ENCODE measurements at places on chromosomes 3 and 15.
A peak's percentile ranks its signal among the peaks of the same experiment; 100 is the strongest.

- no peak for DNase-seq
Measured at GRCh38 chr15:40829115-40829514, 607 bp upstream of the PPP1R14D start.

GRCh38 chr15:59993950-59994401 is 10.1 kb upstream of the FOXB1 start:
- DNase-seq = no peak

DNA sequence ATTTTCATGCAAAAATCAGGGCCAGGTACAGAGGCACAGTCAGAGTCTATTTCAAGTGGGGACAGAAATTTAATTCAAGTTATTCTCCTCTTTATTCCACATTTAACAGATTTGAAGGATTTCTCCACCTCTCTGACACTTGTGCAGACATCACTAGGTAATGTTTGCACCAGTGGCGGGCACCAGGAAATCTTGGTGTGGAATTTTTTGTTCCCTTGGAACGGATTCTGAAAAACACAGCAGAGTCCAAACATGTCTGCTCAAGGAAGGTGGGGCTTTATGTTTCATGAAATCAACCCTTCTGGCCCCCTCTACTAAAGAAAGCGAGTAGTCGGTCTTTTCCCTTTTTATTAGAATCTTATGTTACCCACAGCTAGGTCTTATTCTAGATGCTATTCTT is 271.2 kb upstream of the MDFIC2 start:
- no peak for DNase-seq

DNA sequence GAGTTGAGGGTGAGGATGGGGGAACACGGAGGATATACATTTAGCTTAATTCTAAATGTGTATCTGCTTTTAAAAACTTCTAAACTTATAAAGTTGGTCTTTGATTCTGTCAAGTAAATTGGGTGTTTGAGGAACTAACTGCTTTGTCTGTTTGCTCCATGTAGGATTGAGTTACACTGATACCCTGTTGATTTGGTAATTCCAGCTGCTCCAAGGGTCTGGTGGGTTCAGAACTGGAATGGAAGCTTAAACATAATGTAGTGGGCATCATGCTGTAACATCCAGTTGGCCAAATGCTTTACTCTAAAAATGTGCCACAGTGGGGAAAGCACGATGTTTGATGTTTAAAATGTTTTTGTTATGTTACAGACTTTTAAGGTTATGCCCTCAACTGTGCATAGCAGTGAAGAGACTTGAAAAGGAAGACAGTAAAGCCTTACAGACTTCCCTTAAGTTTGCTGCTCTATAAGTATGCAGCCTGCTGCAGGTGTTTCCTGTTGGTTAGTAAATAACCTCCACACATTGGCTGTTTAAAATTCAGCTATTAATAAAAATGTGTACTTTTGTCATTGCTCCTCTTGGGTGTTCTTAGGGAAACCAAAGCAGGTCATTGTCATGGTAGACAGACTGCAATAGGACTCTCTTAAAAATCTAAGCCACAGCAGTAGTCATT is 5.9 kb upstream of the EDEM1 start:
- DNase-seq = no peak

- DNase-seq = no peak
Measured at GRCh38 chr3:179473565-179473964, 22.3 kb upstream of the GNB4 start.

- DNase-seq = no peak
Measured at GRCh38 chr3:32448686-32449474, 53.8 kb downstream of the CMTM6 start.

DNA sequence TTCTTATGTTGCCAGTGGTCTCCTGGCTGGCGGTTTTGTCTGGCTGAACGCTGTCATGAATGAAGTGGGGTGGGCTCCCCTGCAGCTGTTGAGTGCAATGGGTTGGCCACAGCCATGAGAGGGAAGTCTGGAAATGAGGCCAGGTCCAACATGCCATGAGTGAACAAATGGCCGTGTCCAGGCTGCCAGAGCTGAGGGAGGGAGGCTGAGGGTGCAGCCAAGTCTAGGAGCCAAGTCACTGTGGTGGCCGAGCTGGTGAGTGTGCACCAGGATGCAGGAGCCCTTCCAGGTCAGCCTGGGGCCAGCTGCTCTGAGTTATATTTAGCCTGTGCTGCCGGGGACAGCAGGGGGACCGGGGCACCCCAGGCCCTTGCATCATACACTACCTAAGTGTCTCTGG is 24.7 kb upstream of the PRR23E start:
- no peak for DNase-seq

GRCh38 chr15:99104788-99105513 is at the start of gene SYNM:
TSS of gene SYNM (plus strand) at chr15:99105080. CDS start at chr15:99105200, 120 bp downstream.
- peak; percentile 59 for DNase-seq

DNA sequence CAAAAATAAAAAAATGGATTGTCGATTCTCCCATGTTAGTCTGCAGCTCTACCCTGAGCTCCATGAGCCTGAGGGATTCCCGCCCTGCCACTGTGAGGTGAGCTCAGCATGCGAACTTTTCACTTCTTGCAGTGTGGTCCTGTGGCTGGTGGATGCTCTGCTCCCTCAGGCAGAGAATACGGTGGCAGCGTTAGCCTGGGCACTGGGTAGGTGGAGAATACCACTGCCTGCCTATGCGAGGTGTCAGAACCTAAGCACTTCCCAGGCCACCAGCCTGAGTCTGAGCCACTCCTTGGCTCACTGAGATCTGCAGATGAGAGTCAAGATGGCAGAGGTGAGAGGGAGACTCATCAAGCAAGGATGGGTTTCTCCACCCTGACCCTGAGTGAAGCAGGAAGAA is 70.1 kb downstream of the ITGB5 start:
- DNase-seq = no peak

DNA sequence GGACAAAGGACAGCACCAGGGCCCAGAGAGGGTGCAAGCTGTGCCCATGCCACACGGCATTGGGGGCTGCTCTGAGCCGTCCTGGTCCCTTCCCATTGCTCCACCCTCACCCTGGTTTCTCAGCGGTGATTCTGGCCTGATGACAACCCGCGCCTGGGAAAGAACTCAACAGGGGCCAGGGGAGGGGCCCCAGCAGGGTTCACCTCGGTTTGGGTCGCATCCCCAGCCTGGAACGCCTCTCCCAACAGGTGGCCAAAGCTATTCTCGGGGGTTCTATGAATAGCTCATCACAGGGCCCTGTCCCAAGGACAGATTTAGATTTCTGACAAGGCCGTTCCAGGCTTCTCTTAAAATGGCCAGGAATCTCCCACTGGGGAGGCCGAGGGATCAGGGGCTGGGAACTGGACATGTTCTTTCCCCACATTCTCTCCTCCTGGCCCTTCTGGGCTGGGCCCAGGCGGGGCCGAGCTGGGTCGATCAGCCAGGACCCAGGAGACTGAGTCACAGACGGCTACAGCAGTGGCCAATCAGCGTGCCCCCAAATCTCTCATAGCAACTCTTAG is 17.9 kb downstream of the GRIP2 start:
- no peak for DNase-seq

DNA sequence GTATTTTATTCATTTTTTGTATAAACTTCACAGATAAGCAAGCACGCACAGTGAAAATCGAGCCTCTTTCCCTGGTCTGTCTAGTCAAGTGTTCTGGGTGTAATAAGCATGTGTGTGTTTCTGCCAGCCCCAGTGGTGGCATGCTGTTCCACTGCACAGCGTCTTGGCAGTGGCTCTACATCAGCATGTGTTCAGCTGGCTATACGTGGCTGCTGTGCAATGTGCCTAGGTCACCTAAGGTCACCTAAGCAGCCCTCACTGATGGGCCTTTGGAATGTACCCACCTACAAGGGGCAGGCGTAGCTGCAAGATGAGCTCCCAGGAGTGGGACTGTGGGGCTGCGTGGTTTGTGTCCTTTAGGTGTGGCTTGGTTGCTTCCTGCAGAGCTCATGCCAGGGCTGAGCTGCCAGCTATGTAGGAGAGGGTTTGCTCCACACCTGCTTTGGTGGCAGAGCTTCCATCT is 4.9 kb downstream of the LIMD1 start:
- DNase-seq = no peak

DNA sequence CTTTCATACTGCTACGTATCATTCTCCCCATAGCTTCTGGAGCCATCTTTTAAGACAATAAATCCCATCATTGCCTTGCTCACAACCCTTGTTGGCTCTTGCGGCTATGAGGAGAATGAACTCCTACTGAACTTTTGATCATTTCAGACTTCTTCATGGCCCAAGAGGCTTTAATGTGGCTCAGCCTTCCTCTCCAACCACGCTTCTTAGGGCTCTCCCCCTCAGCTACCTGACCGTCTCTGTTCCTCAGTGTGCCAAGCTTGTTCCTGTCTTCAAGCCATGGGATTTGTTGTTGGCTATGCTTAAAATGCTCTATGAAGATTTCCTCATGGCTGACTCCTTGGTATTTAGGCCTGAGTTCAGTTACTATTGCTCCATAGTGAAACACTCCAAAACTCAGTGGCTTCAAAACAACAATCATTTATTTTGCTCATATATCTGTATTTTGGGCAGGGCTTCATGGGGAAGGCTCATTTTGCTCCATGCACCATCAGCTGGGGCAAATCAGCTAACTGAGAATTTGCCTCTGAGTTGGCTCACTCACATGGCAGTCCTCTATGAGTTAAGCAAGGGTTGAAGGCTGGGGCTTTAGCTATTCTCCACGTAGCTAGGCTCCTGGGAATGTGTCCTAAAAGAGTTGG is 47.5 kb downstream of the FOXL2 start:
- no peak for DNase-seq

DNA sequence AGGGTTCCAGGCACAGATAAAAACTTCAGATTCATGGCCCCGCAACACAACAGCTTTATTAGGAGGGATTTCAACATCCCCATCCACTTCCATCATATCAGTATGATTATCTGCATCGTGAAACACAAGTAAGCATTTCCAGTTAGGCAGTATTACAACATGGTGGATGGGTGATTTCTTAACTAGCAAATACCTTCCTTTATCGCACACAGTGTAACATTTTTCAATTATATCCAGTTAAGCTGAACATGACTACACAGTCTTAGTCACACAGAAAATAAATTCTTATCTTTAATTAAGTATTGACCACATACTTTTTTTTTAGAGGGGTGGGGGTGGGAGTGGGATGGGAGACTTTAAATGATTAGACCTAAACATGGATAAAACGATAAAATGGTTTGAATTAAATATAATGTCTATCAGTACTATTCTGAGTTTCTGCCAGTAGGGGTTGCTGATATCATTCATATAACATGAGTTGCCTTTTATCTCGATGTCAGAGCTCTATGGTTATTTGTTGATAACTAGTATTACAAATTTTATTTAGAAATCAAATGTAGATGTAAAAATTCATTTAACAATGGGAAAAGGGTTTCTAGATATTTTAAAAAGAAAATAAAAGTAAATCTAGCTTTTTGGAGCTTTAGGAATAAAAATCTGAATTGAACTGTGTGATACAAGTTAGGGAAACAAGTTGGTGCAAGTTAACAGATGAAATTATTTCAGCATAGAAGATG is 146.6 kb downstream of the TBL1XR1 start:
- DNase-seq = no peak

DNA sequence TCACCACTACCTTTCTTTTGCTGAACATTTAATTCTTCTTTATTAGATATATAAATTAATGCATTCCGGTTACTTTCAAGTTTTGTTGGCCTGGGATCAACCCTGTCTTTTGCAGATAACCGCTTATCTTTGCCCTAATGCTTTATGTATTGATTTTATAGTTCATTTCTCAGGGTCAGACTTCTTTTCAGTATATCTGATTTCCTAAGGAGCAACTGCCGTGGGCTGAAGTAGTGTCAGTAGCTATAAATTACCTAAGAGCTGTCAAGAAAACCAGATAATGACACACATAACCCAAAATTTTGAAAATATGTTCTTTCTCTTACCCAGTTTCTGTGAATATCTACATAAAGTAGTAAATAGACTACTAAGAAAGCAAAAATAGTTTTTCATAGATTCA is 38.0 kb downstream of the COL6A5 start:
- DNase-seq = no peak

GRCh38 chr3:197202694-197203093 is 95.7 kb downstream of the DLG1 start:
- DNase-seq = no peak

DNA sequence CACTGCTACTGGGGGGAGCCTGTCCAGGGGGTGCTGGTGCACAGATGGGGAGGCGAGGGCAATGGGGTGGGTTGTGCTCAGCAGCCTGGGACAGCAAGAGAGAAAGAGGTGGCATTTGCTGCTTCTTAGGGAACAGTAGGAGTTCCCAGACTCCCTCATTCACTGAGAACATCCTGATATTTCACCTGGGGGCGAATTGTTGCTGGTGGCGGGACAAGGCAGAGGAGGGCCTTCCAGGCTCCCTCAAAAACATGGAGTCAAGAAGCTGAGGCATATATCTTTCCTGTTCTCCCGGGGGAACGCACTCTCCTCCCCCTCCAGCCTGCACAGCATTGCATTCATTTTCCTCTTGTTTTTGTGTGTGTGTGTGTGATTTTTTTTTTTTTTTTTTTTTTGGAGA is 65.7 kb downstream of the CDC25A start:
- DNase-seq = no peak

DNA sequence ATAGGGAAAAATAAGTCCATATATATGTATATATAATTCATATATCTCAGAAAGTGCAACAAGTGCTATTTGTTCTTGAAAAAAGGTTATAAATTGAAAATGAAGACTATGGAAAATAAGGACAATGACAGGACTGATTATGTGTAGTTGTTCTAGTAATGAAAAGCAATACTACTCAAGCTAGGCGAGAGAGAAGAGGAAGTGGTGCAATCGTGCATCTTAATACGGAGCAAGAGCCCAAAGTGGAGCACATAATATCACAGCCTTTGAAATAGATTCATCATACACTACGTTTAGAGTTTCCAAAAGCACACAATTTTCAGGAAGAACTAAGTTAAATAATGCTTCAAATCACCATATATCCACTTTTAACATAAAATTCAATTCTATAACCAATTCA is 87.9 kb downstream of the ULK4 start:
- DNase-seq = no peak

- DNase-seq = no peak
Measured at GRCh38 chr3:122364490-122364889, 18.5 kb downstream of the MIX23 start.

DNA sequence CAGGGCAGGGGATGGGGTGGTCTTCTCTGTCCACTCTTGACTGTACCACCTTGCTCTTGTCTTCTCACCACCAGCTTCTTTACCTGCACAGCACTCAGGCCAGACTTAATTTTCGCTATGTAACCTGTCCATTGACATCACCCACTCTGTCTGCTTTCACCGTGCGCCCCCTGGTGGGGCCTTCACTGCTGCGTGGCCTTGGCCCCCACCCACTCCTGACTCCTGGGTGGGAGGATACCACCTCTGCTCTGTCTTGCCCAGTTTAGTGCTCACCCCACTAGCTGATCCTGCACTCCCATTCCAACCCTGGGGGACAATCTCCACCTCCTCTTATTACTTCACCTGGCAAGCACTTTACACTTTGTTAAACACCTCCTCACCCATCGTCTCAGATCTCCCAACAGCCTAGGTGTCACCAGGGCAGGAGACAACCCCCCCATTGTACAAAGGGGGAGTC is 17.7 kb downstream of the PTH1R start:
- peak; percentile 78 for DNase-seq

- no peak for DNase-seq
Measured at GRCh38 chr3:64150623-64151207, 74.6 kb downstream of the PRICKLE2 start.

- no peak for DNase-seq
Measured at GRCh38 chr3:143151004-143151731, 31.6 kb downstream of the CHST2 start.

- DNase-seq = no peak
Measured at GRCh38 chr15:36777926-36778325, 198.5 kb downstream of the CDIN1 start.
